ENCODE measurements at places on chromosomes 12 and 14.

- no peak for DNase-seq
Measured at GRCh38 chr12:12392413-12392812, 35.5 kb downstream of the BORCS5 start.

DNA sequence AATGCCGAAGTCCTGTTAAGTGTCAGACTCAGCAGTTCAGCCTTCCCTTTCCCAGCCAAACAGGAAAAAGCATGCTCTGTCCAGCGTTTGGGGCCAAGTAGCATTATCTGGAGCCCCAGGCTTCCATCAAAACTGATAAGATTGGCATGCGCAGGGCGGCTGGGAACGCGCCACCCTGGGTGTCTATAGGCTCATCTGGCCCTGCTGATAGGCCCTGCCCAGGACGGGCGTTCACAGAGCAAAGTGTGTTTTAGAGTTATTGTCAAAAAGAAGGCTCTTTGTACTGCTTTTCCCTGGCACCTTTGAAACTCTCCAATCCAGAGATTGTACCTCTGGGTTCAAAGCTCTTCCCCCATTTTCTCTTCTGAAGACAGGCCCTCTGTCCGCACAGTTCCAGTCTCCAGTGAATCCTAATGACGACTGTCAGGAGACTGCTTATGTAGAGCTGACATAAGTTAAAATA lies at the start of gene ART4:
Gene ART4 (minus strand): TSS at position 102 of the 463 bp plus-strand sequence. CDS start 413 bp downstream, outside the sequence.
- DNase-seq, result no peak

DNA sequence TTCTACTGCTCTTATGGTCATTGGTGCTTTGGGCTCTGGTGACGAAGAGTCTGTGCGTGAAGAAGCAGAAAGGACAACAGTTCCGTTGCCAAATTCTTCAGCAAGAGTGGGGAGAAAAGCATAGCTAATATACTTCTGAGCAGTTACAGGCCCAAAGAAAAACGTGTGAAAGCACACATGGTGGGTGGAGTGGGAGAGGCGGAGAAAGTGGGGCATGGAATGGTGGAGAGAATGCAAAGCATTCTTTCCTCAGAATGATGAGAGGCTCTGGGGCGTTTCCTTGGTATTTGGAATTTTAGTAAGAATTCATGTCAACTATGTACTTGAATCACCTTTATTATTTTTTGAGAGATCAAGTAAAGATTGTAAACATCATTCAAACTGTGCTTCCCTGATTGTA lies 396.1 kb downstream of the NAV3 start:
- DNase-seq, result no peak

- DNase-seq, result no peak
Measured at GRCh38 chr14:94816113-94816512, 46.2 kb upstream of the GSC start.

- DNase-seq, result no peak
Measured at GRCh38 chr12:27434673-27435565, 11.6 kb upstream of the SMCO2 start.

DNA sequence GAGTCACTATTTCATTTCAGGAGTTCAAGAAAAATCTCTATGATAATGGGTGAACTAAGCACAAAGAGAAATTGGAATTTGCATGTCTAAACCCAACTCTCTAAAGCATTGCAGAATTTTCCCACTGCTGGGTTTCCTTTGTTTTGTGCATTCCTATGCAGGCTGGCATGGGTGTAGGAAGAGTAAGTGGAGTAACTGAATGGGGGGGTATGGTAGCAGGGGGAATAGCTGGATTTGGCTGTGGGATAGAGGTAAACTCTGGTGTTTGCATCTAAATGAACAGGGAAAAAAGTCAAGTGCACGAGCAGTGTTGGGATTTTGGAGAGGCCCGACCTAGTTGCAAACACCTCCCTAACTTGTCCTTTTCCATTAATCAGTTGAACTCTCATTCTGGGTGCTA lies 159.1 kb downstream of the ANO4 start:
- DNase-seq, result no peak

DNA sequence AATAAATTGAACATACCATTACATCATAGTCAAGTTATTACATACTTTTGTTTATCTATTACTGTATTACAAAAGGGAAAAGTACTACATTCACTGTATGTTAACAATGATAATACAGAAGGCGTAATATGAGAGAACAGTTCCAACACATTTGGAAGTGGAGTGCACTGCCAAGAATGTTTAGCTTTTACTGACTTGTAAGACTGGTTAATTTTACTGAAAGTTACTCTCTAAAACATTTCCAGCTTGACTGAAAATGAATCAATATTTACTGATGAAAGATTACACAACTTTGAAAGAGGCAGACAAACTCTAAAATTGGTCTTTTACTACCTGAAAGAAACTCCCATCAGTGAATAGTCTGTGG lies 728.5 kb downstream of the FSCB start:
- no peak for DNase-seq

DNA sequence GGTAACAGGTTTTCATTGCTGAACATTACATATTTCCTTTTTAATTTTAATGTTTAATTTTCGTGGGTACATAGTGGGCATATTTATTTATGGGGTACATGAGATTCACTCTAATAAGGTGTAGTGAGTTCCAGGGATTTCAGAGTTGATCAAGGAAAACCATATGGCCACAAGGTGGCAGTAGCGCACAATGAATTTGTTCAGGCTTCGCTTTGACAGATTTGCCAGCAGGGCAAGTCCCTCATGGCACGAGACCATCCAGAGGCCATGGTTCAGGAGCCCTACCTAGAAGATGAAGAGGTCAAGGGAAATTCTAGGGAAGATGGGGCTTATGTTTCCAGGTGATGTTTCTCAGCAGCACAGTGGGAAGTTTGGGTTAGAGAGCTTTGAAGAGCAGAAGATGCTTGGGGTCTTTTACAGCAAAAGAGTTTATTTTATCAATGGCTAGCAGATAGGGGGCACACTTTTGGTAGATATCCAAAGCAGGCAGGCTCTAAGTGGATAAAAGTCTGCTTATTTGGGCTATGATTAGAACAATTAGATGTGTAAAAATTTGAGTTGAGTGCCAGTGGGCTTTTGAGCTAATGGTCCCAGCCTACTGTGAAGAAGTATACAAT lies 1004.4 kb downstream of the AACS start:
- peak; percentile 58 for DNase-seq

GRCh38 chr12:122999986-123000420 lies 19.5 kb downstream of the ARL6IP4 start:
- no peak for DNase-seq

DNA sequence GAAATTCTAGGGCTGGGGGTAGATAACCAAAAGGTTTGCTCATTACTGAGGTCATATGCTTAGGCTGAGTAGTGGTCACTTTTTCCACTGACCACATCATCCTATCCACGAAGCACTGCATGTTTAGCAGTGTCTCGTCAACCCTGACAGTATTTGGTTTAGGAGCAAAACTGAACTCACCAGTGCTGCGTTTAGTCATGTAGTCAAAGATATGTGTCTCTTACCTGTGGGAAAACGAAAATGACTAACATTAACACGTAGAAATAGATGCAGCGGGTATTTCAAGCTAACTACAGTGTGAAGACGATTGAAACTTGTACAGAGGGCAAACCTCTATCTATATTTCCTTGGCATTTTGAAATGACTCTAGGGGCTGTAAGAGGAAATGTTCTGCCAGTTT lies 34.6 kb downstream of the MTHFD1 start:
- no peak for DNase-seq

DNA sequence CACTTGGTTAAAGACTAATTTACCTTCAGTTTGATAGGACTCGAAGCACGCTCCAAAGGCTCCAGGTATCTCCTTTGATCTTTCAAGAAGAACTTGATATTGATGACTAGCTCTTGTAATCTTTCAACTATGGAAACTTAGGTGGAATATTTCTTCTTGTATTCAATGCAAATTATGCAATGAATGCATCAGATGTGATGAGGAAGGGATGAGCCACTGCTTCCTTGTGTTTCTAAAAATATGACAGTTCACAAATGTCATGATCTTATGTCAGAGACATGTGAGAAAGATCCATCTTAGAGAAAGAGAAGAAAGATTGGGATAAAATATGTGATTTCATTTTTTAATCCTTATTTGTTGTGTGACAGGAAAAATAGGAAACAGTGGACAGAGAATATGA lies 9.9 kb downstream of the RNASE9 start:
- no peak for DNase-seq

DNA sequence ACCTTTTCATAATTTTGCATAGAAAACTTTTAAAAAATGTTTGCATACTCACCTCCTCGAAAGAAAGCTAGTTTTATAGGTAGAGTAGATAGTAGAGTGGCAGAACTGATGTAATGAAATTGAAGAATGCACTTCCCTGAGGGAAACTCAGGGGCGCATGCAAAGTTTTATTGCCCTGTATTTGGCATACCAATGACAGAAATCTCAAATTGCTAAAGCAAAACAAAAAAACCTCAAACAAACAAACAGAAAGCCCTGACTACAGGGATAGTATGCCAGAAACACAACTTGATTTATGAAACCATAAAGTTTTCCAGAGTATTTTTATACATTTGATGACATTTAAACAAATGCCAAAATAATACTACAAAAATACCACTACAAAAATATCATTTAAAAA lies 1.8 kb downstream of the RASSF9 start:
- no peak for DNase-seq

- no peak for DNase-seq
Measured at GRCh38 chr14:32233260-32233659, 30.2 kb upstream of the RNU6-8 start.

DNA sequence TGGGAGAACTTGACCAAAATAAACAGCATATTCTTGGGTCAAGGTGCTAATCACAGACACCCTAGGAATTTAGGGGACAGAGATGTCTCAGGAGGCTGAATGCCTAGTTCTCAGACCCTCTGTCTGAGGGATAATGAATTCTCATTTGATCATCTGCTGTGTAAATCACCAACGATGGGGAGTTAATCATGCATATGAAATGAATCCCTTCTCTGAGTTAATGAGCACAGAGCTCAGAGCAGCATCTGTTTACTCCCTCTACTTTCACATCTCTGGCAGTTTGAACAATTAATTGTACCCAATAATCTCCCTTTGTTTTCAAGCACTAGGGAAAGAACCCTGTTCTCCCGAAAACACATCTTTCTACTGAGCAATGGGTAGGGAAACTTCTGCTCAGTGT lies 129.4 kb upstream of the SRRM4 start:
- no peak for DNase-seq

DNA sequence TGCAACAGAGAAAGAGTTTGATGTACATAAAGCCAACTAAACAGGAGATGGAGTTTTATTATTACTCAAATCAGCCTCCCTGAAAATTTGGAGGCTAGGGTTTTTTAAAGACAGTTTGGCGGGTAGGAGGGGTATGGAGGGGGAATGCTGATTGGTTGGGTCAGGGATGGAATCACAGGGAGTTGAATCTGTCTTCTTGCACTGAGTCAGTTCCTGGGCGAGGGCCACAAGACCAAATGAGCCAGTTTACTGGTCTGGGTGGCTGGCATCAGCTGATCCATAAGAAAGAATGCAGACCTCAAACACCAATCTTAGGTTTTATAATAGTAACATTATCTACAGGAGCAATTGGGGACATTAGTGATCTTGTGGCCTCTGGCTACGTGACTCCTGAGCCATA lies 64.9 kb downstream of the RIN3 start:
- no peak for DNase-seq
